ENCODE measurements at places on chromosomes 7 and 10.

DNA sequence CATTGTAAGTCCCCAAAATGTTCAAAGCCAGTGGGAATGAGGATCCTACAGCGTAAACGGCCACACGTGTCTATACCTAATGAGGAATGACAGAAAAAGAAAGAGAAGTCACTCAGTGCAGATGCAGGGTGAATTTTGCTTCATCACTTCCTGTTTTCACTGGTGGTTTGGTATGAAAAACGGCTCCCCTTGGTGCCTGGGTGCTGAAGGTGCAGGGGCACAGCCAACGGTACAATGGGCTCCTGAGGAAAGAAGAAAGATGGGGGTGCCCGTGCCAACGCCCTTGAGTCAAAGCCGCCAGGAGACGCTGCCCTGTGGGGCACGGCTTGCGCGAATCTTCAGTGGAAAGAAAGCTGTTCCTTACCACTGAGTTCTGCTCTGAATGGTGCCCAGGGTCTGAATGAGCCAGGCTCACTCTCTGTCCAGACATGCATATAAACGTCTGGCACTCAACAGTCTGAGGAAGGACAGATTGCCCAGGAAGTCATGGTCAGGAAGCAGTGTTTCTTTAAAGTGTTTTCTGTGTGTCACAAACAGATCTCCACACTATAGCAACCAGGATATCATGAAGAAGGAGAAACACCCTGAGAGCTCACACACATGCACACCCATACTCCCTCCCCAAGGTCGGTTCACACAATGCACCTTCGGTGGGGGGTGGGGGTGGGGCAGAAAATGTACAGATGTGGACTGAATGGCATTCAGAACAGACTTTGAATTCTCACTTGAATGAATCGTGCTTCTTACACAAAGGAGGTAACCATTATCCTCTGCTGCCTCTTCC, 105.8 kb downstream of the ELMO1 start:
- DNase-seq = peak; percentile 92

DNA sequence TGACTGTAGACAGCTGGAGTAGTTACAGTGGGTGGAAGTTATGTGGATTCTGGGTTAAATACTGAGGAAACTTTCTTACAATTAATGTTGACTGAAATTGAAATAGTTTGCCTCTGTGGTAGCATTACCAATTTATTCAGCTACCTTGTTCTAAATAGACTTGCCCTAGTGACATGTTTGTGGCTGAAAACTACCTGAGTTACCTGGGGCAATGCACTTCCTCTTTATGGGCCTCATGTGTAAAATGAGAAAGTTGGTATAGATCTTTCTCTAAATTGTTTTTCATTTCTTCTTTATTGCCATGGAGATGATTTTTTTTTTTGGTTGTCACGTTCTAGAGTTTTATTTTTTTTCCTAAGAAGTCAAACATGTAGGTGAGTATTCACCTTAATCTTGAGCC, 252.7 kb upstream of the CDC14C start:
- no peak for DNase-seq

GRCh38 chr10:72086466-72087391, 1.6 kb downstream of the SPOCK2 start:
- DNase-seq = no peak

- no peak for DNase-seq
Measured at GRCh38 chr7:148433521-148434180, 156.9 kb upstream of the C7orf33 start.

GRCh38 chr10:24958721-24959381, 6.4 kb upstream of the PRTFDC1 start:
- no peak for DNase-seq

DNA sequence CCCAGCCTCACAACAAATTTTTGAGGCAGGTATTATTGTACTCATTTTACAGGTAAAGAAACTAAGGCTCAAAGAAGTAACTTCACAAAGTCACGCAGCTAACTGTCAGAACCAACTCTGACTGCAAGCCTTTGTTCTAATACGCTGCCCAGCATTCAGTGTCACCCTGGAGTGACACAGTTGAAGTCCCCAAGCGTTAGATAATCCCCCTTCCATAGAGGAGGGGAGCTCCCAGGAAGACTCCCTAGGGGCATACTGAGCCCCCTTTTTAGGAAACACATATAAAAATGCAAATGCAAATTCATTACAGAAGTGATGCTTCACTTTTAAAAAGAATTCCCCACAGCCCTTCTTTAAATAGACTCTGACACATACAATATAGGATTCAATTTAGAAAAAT, 101.0 kb upstream of the MACROH2A2 start:
- no peak for DNase-seq

- no peak for DNase-seq
Measured at GRCh38 chr7:2631946-2632732, at the start of gene TTYH3. TSS of gene TTYH3 (plus strand) at chr7:2631986. CDS start at chr7:2632156, 170 bp downstream.

DNA sequence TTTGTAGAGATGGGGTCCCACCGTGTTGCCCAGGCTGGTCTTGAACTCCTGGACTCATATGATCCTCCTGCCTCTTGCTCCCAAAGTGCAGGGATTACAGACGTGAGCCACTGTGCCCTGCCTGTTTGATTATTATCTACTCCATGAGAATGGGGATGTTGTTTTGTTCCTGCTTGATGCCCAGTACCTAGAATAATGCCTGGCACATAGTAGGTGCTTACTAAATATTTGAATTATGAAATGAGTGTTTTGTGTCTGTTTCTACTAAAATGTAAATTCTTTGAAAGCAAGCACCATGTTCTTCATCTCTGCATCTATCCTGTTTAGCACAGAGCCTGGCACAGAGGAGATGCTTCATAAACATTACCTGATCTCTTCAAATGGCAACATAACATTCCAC, 40.9 kb downstream of the ZNF783 start:
- DNase-seq = no peak

- no peak for DNase-seq
Measured at GRCh38 chr10:32972460-32972859, 14.4 kb upstream of the ITGB1 start.

DNA sequence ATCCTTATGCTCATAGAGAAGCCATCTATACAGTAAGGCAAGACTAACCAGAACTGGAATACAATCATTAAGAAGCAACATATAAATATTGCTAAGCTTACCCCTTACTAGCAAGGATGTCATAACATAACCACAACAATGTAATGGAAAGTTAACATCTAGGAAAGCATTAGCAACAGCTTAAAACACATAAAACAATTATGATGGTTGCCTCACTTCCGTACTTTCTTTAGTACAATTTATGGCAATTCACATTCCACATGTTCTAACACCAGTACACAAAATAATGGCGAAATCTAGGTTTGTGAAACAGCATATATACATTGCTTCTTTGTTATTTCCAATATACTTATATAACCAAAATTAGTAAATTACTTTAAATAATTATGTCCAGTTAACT, 195.0 kb downstream of the AHR start:
- no peak for DNase-seq

GRCh38 chr7:118041251-118041878, 142.6 kb upstream of the LSM8 start:
- DNase-seq = no peak

DNA sequence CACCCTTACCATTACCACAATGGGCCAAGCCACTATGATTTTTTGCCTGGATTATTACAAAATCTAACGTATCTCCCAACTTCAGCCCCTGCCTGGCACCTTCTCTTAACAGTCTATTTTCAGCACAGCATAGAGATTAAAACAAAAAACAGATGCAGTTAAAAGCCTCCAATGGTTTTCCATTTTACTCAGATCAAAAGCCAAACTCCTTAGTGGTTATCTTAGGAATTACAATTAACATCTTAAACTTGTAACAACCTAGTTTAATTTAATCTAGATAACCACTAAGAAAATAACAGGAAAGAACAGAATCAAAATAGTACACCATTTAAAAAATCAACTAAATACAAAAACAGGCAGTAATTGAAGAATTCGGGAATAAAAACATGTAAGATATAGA, 43.5 kb downstream of the DNAJC1 start:
- no peak for DNase-seq

GRCh38 chr7:122987463-122987862, 8.0 kb downstream of the TAS2R16 start:
- no peak for DNase-seq

- no peak for DNase-seq
Measured at GRCh38 chr7:28815369-28815927, 142.7 kb downstream of the TRIL start.

- no peak for DNase-seq
Measured at GRCh38 chr7:81743665-81744064, 26.2 kb downstream of the HGF start.

- DNase-seq = no peak
Measured at GRCh38 chr7:27747589-27748368, 7.8 kb downstream of the TAX1BP1 start.

DNA sequence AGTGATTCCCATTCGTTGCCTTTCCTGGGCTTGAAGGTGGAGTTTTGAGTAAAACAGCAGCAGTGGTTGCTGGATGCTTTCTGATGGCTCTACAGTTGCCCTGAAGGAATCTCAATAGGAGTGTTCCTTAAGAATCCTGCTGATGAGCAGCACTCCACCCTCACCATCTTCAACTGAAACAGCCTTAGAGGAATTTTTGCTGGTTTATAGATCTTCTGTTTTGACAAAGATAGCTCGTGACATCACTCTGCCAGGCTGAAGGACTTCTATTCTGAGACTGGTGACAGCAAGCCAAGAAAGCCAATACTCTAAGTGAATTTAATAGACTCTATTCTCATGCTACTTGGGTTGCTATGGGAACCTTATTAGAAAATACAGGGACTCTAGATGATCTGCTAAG, 1014.7 kb downstream of the NRG3 start:
- no peak for DNase-seq

- no peak for DNase-seq
Measured at GRCh38 chr7:117479225-117480054, at the start of gene CFTR. TSS of gene CFTR (plus strand) at chr7:117480025. CDS start at chr7:117480095, 70 bp downstream.

- no peak for DNase-seq
Measured at GRCh38 chr10:75108684-75109458, 2.6 kb upstream of the SAMD8 start.

DNA sequence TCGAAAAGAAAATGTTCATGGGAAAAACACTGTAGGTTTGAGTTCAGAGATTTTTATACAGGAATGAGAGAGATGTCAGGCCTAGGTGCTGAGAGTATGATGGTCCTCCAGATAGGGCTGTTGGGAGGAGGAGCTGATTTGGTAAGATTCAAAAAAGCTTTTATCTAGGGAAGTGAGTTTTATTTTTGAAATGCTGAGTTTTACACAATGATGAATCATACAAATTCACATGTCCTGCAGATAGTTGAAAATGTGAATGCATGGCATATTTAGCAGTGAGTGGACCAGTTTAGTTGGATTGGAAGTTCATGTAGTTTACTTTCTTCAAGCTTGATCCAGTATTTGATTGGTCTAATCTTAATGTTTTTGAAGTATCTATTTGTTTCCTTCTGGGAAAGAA, 154.8 kb downstream of the LRRC4 start:
- no peak for DNase-seq

- DNase-seq = no peak
Measured at GRCh38 chr10:132868995-132869394, 73.4 kb downstream of the CFAP46 start.

GRCh38 chr10:124211921-124212320, 118.5 kb upstream of the CHST15 start:
- DNase-seq = no peak

DNA sequence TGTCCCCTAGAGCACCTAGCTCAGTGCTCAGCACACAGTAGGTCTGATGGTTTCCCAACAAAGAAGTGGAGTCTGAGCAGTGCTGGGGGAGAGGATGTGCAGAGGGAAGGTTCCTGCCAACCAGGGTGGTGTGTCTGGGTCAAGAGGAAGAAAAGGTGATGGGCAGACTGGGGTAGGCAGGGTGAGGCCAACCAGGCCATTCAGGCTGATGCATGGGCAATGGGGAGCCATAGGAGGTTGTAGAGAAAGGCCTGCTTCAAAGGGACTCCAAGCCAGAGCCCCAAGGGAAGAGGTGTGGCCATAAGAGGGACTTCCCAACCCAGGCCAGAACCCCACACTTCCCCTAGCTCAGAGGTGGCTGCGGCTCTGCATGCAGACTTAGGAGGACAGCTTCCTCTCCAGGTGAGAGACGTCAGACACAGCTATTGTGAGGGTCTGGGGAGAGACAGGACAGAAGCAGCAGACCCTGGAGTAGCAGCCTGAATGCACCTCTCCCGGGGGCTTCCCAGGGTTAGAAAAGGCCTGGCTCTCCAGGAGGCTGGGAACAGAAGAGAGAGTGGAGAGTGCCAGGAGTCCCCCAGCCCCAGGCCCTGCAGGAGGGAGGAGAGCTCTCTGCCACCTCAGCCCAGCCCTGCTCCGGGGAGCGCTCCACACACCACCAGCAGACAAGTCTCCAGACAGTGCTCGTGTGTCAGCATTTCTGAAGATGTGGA, 87.4 kb upstream of the ZMIZ1 start:
- no peak for DNase-seq

DNA sequence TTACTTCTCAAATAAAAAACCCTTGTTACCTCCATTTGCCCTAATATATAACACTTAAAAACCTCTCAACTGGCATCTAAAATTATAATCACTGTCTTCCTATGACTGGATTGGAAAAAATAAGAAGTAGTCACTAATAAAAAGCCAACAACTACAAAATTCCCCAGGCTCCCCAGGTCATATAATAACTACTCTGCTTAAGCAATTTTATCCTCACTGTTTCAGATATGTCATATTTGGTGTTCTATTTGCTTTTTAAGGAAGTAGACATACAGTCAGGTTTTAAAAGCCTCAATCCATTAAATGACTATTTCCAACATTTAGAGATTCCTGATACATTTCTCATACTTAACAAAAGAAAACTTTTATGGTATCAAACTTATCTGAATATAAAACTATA, 2.4 kb downstream of the H2AZ2 start:
- peak; percentile 36 for DNase-seq
